HCEC 1CT (cell line): ENCODE measurements at places on chromosomes 1 and 21.

DNA sequence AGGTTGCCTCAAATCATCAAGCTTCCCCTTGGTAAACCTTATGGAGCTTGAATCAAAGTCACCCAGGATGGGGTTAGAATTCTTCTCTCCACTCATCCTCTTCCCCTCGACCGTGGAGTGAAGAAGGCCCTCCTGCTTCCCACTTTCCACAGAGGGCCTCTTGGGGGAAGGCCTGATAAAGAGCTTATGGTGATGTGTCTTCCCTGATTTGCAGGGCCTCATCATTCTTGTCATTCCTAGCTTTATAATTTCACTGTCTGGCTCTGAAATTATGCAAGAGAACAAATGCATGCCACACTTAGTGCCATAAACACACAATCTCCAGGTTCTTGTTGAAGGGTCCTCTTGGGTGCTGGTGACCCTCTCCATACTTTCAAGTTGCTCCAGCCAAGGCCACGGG lies 101.2 kb downstream of the HMGB4 start:
- DNase-seq = no peak

- DNase-seq = no peak
Measured at GRCh38 chr1:86596741-86597290, 49.9 kb downstream of the CLCA4 start.

DNA sequence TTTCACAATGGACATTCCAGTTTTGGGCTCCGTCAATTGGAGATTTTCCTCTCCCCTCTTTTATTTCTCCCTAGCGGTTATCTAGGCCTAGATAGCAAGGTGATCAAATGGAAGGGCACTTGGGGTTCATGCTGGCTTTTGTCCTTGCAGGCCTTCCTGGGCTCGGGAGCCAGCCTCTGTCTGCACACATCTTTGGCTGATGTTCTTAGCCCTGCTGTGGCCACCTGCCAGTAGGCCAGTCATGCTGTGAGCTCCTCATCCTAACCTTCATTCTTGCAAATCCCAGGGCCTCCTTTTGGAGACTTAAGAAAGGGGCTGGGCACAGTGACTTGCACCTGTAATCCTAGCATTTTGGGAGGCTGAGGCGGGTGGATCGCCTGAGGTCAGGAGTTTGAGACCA lies 13.5 kb downstream of the TIE1 start:
- DNase-seq = no peak

GRCh38 chr1:193367863-193368262 lies 181.4 kb upstream of the B3GALT2 start:
- DNase-seq = no peak

DNA sequence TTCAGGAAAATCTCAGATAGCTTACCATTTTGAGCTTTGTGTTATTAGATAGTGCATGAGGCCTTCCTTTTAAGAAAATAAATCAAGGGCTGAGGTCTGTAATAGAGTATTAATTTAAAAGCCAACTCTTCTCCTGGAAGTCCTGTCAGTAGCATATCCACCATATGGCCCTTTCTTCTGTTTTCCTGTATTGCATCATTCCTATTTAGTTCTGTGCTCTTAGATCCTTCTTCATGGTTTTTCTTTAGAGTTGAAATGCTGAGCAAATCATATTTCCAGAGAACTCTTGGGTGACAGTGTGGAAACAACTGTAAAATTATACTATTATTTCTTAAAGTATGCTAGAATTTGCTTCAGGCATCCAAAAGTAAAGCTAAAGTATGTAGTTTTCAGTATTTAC lies 91.7 kb downstream of the TTC3 start:
- no peak for DNase-seq

DNA sequence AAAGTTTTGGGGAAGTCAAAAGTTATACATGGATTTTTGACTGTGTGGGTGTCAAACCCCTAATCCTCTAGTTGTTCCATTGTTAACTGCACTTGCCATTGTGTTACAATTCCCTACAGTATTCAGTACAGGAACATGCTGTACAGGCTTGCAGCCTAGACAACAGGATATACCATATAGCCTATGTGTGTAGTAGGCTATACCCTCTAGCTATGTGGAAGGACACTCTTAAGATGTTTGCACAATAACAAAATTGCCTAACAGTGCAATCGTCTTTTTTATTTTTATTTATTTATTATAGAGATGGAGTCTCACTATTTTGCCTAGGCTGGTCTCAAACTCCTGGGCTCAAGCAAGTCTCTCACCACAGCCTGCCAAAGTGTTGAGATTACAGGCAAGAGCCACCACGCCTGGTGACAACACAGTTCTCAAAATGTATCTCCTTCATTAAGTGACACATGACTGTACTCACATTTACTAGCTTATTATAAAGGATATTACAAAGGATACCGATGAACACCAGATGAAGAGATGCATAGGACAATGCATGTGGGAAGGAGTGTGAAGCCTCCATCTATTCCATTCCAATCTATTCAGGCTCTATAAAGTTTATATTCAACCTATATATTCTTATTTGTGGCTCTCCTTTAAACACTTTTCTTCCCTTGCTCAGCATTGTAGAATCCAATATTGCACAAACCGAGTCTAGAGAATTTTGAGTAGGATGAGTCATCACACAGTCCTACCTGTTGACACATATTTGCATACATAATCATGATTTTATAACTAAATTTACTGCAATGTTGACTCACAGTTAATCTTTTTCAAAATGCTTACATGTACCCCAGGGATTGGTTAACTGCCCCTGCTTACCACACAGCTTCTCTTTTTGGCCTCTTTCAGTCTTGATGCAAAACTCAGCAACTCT lies 28.4 kb upstream of the CEP350 start:
- DNase-seq = peak; percentile 74
